ENCODE measurements at places on chromosomes 7 and 10.

DNA sequence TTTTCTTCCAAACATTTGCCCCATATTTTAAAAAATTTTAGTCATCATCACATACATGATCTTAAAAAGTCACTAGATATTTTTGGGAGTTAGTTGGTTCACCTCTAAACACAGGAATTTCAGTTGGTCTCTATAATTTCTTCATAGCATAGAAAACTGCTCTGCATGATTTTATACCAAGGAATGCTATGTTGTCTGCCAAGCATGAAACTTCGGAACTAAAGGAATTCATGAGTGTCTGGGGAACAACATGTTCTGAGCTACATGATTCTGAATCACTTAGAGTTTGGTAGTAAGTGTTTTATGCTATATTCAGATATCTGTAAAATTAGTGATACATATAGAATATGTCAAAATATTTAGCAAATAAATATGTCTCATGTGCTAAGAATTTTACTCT, 957.8 kb downstream of the GATA3 start:
- DNase-seq = no peak

DNA sequence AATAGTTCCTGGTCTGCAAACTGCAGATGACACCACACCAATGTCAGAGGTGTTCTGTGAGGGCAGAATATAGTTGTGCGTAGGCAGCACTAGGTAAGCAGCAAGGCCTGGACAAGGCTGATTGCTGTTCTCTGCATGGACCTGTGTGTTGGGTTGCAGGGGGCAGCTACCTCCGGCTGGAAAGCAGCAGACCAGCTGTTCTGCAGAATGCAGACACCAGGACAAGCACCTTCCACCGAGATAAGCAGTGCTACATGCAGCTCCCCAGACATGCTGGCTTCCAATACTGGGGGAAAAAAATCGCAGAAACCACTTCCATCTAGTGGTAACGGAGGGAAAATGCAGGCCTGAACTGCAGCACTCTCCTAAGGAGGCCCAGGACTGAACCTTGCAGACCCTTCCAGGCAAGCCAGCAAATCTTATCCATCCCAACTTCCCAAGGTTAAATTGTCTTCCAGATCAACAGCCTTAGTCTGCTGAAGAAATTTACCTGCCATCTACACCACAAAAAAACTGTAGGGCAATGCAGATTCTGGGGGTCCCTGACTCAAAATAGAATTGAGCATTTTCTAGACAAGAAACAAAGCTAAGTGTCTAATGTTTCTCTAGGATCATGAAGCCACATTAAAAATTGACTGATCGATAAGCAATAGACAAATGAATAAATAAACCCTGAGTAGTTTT, 50.5 kb upstream of the COBL start:
- DNase-seq = peak; percentile 30

DNA sequence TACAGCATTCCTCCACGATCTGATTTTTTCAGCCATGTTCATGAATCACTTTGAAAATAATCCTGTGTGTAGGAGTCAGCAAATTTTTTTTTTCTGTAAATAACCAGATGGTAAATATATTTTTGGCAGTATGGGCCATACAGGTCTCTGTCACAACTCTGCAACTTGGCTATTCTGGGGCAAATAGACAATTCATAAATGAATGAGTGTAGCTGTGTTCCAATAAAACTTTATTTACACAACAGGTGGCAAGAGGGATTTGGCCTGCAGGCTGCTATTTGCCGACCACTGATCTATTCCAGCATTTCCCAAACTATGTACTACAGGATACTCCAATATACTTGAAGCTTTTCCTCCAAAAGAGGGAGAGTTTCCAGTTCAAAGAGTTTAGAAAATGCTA, 78.7 kb upstream of the SVIL start:
- no peak for DNase-seq

DNA sequence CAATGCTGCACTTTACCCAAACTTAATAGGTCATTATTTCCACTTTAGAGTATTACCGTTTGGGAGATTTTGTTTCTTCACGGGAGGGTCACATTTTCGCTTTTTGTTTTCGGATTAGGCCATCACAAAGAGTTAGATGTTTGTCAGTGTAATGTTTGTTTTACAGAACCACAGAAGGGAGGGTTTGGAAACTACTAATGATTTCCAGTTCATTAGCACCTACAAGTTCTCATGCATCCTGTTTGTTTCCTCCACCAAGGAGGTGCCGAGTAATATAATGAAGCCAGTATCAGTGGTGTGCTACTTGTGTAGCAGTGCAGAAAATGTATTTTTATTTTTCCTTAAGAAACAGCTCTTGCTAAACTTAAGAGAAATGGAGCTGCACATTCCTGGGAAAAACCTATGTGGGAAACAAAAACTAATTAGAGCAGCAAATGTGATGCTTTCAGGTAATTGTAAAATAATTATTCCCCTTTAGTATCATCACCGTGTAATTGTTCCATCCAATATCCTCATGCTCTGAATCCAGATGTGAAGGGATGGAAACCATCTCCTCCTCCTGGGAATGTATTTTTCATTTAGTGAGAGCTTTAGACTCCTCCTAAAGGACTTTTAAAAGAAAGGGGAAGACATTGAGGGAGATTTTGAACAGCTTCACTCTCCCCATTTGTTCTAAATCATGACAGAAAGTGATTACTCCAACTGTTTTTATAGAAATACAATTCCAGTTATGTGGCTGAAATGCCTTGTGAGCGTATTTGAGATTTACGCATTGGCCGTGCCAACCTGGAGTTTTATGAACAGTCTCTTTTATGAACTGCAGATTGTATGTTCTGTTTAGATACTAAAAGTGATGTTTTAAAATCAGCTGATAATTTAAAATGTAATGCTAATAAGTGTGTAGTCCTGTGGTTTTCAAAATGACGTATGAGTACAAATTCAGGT, 5.6 kb downstream of the CELF2 start:
- no peak for DNase-seq

- DNase-seq = peak; percentile 66
Measured at GRCh38 chr10:44051584-44052385, 333.1 kb downstream of the CXCL12 start.
